ENCODE measurements at places on chromosomes 1 and 21.

DNA sequence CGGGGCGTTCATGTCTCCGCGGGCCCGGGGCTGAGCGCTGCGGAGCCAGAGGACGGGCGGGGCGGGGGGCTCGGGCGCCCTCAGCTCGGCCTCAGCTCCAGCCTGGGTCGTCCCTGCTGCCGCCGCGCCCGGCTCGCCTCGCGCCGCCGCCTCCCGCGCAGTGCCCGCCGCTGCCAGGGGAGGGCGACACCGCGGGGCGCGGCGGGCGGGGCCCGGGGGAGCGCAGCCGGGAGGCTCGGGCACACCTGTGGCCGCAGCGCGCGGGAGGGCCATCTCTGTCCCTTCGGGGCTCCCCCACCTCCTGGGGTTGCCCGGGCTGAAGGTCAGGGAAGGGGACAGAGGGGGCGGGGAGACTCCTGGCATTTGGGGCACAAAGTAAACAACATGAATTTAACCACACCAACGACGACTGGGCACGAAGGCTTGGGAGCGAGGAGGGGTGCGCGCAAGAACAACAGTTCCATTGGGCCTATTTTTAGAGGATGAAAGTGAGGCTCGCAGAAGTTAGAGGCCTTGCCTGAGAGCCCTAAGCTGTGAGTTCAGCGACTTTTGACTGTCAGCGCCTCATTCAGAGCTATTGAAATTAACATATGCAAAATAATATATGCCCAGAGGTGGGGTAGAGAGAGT, at the start of gene FAM131C:
FAM131C (minus strand) TSS at position 162 of the 630 bp plus-strand sequence. CDS start 209 bp downstream, outside the sequence.
- DNase-seq: no peak

- DNase-seq: no peak
Observed at GRCh38 chr1:172537827-172538391, 5.0 kb downstream of the SUCO start.

- DNase-seq: peak; percentile 37
Observed at GRCh38 chr1:30085811-30086770, 637.3 kb downstream of the MATN1 start.

GRCh38 chr1:201763455-201764140, 65.4 kb upstream of the IPO9 start:
- DNase-seq: no peak

- DNase-seq: no peak
Observed at GRCh38 chr21:44038063-44038462, 26.0 kb downstream of the TRAPPC10 start.

- DNase-seq: no peak
Observed at GRCh38 chr1:161763522-161764098, 2.5 kb upstream of the ATF6 start.

- no peak for DNase-seq
Observed at GRCh38 chr1:155186067-155186793, 12.6 kb downstream of the TRIM46 start.

DNA sequence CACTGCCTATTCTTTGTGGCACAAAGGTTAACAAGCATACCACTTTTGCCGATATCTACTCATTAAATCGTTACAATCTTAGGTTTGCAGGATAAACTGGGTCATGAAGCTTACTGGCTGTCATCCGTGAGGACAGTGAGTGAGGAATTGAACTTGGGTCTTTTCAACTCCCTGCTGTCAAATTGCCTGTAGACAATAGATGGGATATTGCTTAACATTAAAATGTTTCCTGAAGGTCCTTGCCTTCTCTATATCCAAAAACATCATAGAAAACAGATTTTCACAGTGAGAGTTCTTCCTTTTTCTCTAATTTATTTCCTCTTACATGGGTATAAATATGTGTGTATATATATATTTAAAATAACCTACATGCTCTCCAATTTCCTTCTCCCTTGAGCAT, 257.8 kb downstream of the LMO4 start:
- no peak for DNase-seq

- DNase-seq: no peak
Observed at GRCh38 chr1:222892137-222892769, 77.4 kb downstream of the DISP1 start.

DNA sequence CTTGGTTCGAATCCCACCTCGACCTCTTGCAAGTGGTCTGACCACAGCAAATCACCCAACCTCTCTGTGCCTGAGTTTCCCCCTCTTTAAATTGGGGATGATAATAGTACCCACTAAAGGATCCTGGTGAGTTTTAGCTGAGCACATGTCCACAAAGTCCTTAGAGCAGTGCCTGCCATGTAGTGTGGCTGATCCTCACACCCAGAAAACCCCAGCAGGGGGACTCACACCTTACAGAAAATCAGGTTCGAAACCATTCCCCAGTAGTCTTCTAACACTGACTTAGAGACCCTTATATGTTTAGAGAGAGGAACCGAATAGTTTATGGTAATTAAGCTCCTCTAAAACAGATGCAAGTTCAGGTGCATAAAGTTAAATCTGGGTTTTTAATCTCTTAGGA, 89.0 kb downstream of the CAMTA1 start:
- DNase-seq: no peak

DNA sequence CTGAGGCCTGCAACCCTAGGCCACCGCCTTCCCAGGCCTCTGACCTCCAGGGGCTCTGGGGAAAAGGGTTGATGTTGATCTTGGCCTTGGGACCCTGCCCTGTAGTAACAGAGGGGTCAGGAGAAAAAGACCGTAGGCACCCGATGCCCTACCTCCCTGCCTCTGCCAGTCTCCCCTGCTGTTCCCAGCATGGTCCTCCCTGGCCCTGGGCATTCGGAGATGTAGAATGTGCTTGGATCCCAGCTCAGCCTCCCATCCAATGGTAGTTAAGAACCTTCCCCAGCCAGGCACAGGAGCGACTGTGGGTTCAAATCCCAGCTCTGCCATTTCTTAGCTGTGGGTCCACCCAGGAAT, 72.0 kb upstream of the TARDBP start:
- no peak for DNase-seq

DNA sequence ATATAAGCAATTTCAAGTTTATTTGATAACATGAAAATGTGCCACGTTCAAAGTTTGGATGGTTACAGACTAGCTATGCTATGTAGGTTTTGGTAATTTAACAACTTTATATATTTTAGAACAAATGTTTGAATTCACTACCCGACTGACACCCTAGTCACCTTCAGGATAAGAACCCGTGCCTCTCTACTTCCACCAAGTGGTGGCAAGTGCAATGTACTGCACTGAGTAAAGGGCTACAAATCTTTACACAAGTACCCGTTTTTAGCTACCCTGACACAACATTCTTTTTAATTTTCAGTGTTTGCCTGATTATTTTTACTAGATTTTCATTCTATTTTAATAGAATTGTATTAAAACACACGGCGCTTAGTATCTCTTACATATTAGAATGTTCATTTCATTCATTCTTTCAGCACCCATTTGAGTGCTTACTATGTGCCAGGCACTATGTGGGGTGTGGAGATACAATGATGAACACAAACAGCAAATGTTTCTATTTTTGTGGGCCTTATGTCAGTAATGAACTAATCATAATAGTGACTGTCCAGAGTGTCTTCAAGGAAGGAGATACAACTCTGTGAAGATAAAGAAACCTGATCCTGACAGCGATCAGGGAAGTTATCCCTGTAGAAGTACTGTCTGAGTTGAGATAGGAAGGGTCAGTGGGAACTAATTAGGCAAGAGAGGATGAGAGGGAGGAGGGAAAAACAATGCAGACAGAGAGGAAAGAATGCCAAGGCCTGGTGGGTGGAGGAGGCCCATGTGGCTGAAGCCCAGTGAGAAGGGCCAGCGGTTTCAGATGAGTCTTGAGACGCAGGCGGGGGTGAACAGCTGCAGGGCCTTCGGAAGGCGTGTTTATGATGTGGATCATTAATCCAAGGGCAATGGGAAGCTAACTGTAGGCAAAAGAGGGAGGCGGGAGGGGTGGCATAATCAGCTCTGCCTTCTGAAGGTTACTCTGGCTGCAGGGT, 3.8 kb downstream of the LCA5L start:
- no peak for DNase-seq

GRCh38 chr1:199058281-199058680, 419.4 kb downstream of the PTPRC start:
- no peak for DNase-seq

DNA sequence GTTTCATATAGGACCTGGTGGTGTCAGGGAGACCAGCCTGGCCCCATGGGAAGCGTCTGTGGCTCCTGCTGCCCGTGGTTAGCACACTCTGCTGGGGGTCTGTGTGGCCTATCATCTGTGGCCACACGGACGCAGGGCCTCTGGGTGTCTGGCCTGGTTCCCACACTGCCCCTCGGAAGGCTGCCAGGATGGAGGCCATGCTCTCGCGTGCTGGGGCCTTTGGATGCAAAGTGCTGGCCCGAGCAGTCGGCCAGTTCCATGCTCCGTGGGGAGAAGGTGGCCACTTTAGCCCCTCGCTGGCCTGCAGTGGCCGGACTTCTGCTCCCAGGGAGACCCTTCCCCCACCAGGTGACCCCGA, 20.8 kb upstream of the LRRC3 start:
- no peak for DNase-seq

DNA sequence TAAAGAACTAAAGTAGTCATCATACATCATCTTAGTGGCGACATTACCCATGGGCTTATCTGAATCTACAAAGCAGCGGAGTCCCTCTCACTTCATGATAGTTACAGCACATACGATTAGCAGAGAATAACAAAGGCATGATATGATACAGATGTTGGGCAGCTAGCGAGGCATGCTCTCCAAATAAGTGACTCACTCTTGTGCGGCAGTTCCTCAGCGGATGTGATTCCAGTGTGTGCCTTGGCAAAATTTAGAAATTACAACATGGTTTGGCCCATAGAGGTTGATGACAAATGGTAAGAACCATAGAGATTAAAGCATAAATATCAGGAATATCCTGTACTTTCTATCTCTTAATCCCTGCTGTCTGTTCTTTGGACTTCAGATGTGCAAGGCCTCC, 48.1 kb upstream of the PAXBP1 start:
- DNase-seq: no peak

DNA sequence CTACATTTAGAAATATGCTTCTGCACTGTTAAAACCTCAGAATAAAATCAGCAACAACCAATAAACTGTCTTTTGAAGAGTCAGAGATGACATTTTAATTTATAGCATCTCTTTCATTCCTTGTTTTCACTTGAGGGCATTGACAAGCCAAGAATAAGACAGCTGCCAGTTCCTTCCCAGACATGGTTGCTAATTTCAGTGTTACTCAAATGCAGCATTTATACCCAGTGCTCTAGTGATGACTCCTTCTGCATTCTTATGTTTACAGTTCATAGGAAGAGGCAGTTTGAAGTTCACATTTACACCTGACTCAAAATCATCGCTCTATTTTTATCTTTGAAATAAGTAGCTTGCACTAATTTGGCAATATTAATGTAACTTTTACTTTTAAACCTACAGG, 44.9 kb downstream of the PLA2G4A start:
- no peak for DNase-seq

- DNase-seq: no peak
Observed at GRCh38 chr1:94971491-94971924, 44.6 kb upstream of the CNN3 start.

DNA sequence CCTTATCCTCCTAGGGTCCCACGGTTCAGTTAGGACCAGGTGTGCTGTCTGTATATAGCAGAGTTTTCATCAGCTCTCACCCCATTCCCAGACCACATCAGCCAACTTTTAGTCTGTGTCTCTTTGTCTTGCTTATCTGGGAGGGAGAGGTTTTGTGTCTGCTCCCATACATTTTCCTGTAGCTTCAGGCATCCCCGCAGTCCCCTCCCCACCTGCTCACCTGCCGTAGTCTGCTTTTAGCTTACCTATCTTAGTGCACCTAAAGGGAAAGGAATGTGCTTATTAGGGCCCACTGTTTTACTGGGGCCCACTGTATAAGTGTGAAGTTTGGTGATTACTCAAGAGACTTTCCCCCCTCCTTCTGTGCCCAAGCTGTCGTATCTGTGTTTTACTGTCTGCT, 225.1 kb downstream of the PLA2G4A start:
- DNase-seq: no peak

DNA sequence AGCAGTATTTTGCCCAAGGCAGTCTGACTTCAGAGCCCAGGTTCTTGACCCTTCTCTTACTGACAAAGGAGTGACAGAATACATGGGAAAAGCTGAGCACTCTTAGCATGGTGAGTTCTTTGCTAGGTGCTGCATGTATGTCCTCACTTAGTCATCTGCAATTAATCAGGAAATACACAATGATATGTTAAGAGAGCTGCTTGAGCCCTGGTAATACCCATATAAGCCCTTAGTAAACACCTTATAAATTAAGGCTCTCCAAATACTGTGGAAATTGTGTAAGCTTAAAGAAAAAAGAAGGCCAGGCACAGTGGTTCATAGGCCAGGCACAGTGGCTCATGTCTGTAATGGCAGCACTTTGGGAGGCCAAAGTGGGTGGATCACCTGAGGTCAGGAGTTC, 14.0 kb upstream of the TMEM81 start:
- no peak for DNase-seq

GRCh38 chr1:52364235-52364839, 1.7 kb downstream of the CC2D1B start:
- DNase-seq: no peak

DNA sequence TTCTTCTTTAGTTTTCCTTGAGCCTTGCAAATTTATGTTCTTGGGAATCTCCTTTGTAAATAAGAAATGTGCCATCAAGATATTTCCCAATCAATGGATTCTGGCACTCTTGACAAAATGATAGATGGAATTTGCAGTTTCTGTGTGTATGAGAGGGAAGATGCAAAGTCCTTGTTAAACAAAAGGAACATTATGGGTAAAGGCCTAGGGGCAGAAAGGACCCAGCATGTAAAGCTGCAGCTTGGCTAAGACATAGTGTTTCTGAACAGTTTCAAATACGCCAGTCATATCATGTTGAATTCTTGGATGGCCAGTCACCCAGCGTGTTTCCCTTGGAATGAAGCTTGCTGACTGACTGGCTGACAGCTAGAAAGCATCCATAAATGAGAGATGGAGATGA, 210.8 kb downstream of the NFIA start:
- DNase-seq: no peak

GRCh38 chr21:16913010-16913409, 599.8 kb upstream of the CXADR start:
- DNase-seq: no peak

GRCh38 chr1:3290915-3291314, 163.6 kb upstream of the ARHGEF16 start:
- DNase-seq: no peak

GRCh38 chr1:66312271-66312990, 221.5 kb upstream of the SGIP1 start:
- no peak for DNase-seq

GRCh38 chr1:98216304-98216703, 295.5 kb upstream of the DPYD start:
- no peak for DNase-seq

GRCh38 chr1:8070381-8070811, 44.3 kb upstream of the ERRFI1 start:
- no peak for DNase-seq
